H9 (cell line): ENCODE measurements at places on chromosomes 5 and 9. TPM values are rescaled to one million over a fixed set of nuclear protein-coding genes. Genes with fewer than 3 reads are reported as not detected.

The C9orf85 gene
- total RNA-seq: 14.1 and 14.4 TPM in 2 replicates

GRCh38 chr5:99169309-99169708, 240.5 kb upstream of the CHD1 start:
- no peak overlapping the region for H3K27ac ChIP-seq
- no peaks in the 10 kb centered on the region for H3K4me1 ChIP-seq
- no peaks in the 10 kb centered on the region for H3K36me3 ChIP-seq
- no peaks in the 10 kb centered on the region for H3K27me3 ChIP-seq
- no peak overlapping the region for H3K4me3 ChIP-seq

- H3K36me3 ChIP-seq: no peaks in the 10 kb centered on the region
- H3K27ac ChIP-seq: no peak overlapping the region
- no peaks in the 10 kb centered on the region for H3K27me3 ChIP-seq
- H3K4me3 ChIP-seq: no peak overlapping the region
- no peak for DNase-seq
Measured at GRCh38 chr5:170836226-170836625, 25.6 kb upstream of the RANBP17 start.

GRCh38 chr9:133526721-133527321, 2.1 kb upstream of the MYMK start:
- H3K27me3 ChIP-seq: no peaks in the 10 kb centered on the region
- H3K4me3 ChIP-seq: no peak overlapping the region
- H3K27ac ChIP-seq: no peak overlapping the region
- H3K36me3 ChIP-seq: no peaks in the 10 kb centered on the region; the same call in 2 of the 3 replicates
- peak; percentile 74 for DNase-seq

DNA sequence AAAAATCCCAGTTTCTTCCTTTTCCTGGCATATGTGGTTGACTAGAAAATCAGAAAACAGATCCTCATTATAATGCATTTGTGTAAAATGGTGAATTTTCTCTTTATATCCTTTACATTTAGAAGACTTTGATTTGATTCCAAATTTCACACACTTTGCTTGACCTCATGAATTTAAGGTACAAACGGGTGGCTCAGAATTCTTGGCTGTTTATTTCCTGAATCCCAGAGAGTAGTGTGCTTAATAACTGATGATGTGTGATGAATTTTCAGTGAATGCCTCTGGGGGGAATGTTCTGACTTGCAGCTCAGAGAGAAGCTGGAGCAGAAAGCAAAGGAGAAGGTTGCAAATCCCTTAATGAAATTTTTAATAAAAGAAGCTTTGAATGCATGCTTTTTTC, 126.8 kb downstream of the SPATA31D1 start:
- H3K27ac ChIP-seq: no peak overlapping the region
- peaks cover 7% of the 10 kb centered on the region for H3K4me1 ChIP-seq
- H3K27me3 ChIP-seq: no peaks in the 10 kb centered on the region
- no peak overlapping the region for H3K4me3 ChIP-seq

DNA sequence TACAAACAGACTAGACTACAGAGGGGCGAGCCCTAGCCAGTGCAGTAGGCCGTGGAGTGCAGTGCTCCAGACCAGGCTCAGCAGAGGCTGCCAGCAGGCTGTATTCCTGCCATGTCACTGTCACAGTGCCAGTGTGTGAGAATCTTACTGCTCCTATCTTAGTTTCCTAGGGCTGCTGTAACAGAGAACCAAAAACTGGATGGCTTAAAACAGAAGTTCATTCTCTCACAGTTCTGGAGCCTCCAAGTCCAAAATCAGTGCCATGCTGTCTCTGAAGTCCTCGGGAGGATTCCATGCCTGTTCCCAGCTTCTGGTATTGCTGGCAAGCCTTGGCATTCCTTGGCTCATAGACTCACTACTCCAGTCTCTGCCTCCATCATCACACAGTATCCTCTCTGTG, 75.0 kb upstream of the SAP30L start:
- no peaks in the 10 kb centered on the region for H3K36me3 ChIP-seq
- peaks cover 8% of the 10 kb centered on the region; the same call in 1 of the 2 replicates for H3K4me1 ChIP-seq
- no peak for DNase-seq
- no peak overlapping the region for H3K4me3 ChIP-seq

- DNase-seq: no peak
- H3K36me3 ChIP-seq: no peaks in the 10 kb centered on the region
- H3K4me3 ChIP-seq: no peak overlapping the region
- H3K27me3 ChIP-seq: no peaks in the 10 kb centered on the region
- H3K4me1 ChIP-seq: no peaks in the 10 kb centered on the region
Measured at GRCh38 chr9:72274441-72274840, 90.6 kb downstream of the ZFAND5 start.

- H3K36me3 ChIP-seq: no peaks in the 10 kb centered on the region
- H3K4me3 ChIP-seq: no peak overlapping the region
- H3K27me3 ChIP-seq: no peaks in the 10 kb centered on the region
- H3K4me1 ChIP-seq: peaks cover 12% of the 10 kb centered on the region; the same call in 1 of the 2 replicates
- no peak overlapping the region for H3K27ac ChIP-seq
Measured at GRCh38 chr5:119353686-119354366, 2.0 kb upstream of the TNFAIP8 start.

DNA sequence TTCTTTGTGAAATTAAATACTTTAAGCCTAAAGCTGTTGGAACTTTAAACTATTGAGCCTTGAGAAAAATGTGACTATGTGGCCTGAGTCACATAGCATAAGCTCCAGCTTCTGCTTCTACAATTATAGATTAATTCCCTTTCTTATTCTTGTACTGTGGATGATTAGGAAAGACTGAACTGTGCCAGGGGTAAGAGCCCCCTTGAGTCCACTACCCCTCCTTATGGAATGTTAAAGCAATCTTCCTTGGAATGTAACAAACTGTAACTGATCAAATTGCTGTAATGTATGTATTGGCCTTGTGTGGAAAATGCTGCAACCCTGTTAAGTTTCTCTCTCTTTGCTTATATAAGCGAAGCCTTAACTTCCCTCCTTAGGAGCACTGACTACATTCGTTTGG, 273.2 kb downstream of the FAM170A start:
- H3K4me3 ChIP-seq: no peak overlapping the region
- H3K27ac ChIP-seq: no peak overlapping the region
- H3K4me1 ChIP-seq: no peaks in the 10 kb centered on the region
- H3K36me3 ChIP-seq: peaks cover 20% of the 10 kb centered on the region

The MAPKAP1 gene
- total RNA-seq: 86.4 and 97.0 TPM in 2 replicates

DNA sequence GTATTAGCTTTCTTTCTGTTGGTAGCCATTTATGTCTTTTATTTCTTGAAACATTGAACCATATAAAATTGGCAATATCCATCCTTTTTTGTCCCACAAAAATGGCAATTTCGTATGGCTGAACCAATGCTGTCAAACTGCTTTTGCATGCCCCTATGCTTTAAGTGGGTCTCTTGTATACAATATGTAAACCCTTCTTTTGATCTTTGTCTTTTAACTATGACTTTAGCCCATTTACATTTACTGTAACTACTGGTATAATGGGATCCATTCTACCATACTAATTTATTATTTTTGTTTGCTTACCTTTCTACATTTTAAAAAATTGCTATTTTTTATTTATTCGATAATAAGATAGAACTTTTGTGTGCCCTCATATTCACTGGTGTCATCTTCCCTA, 93.4 kb downstream of the TENT4A start:
- H3K36me3 ChIP-seq: no peaks in the 10 kb centered on the region
- H3K27ac ChIP-seq: no peak overlapping the region
- no peaks in the 10 kb centered on the region for H3K27me3 ChIP-seq
- no peak overlapping the region for H3K4me3 ChIP-seq

GRCh38 chr9:84928419-84928818, 258.9 kb downstream of the NTRK2 start:
- no peaks in the 10 kb centered on the region for H3K36me3 ChIP-seq
- no peak overlapping the region for H3K27ac ChIP-seq
- H3K4me3 ChIP-seq: no peak overlapping the region
- no peaks in the 10 kb centered on the region for H3K27me3 ChIP-seq
- no peak for DNase-seq

The BNC2 gene
- 40.8 and 43.6 TPM in 2 replicates for total RNA-seq

GRCh38 chr5:175623088-175623487, 34.8 kb upstream of the HRH2 start:
- DNase-seq: no peak
- peaks cover 13% of the 10 kb centered on the region for H3K36me3 ChIP-seq
- H3K4me1 ChIP-seq: peaks cover 3% of the 10 kb centered on the region; the same call in 1 of the 2 replicates
- no peaks in the 10 kb centered on the region for H3K27me3 ChIP-seq
- no peak overlapping the region for H3K4me3 ChIP-seq

DNA sequence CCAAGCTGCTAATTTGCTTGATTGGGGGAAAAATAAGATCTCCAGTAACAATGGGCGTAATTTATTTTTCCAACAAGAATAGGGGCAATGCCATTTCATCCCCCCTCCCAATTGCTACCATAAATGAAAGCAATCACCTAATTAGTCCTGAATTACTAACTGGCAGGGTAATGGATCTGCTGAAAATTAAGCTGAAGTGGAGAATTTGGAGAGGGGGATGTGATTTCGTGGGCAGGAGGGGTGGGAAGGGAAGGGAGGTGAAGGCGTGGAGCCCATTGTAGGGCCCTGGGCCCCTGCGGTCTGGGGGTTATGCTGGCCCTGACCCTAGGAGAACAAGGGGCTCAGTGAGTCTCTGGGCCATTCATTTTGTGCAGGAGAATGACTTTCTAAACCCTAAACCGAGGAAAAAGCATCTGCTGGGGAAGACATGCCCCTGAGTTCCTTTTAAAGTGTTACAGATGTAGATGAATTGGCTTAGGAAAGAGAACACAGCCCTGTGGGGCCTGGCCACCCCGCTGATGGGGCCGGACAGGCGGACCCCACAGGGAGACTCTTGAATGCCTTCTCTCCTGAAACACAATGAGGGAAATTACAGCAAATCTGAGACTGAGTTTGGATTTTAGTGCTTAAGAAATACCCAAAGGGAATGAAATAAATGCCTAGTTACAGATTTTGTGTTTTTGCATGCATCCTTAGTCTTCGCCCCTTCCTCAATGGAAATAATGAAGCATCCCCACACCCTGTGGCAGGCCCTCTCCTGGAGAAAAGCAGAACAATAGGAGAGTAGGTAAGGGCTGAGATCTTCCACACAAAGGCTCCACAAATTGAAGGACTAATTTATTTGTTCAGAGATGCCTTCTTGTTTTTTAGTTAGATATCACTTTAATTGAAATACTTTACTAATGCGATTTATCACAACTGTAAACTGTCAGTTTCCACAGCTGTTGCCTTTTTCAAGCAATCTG, 143.2 kb downstream of the PSAT1 start:
- H3K27me3 ChIP-seq: no peaks in the 10 kb centered on the region; the same call in 1 of the 2 replicates
- peaks cover 6% of the 10 kb centered on the region for H3K36me3 ChIP-seq
- DNase-seq: no peak
- no peak overlapping the region for H3K27ac ChIP-seq
- H3K4me3 ChIP-seq: no peak overlapping the region; the same call in 1 of the 2 replicates
- H3K4me1 ChIP-seq: peaks cover 2% of the 10 kb centered on the region; the same call in 1 of the 2 replicates
